ENCODE measurements at places on chromosomes 5 and 9.
A peak's percentile ranks its signal among the peaks of the same experiment; 100 is the strongest.

GRCh38 chr5:154358516-154359220, 87.1 kb upstream of the SAP30L start:
- DNase-seq = no peak

DNA sequence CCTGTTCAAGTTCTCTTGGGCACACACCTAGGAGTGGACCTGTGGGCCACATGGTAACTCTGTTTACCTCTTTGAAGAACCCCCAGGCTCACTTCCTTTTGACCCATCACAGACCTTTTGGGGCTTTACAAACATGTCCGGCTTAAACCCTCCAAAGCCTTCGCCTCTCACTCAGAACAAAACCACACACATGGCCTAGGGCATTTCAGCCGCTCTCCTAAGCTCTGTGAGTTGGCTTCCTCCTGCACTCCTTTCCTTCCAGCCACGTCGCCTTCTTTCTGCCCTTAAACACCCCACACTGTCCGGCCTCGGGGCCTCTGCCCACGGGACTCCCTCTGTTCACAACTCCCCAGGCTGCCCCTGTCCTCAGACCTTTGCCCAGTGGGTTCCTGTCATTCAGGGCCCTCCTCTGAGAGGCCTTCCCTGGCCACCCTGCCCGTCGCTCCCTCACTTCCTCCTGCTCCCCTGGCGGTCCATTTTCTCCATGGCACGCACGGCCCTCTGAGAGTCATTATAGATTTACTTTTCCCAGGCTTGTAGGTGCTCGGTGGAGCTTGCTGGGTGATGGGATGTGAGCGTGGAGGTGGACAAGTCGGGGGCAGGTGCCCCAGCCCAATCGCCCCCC, 1.9 kb downstream of the DOK3 start:
- no peak for DNase-seq

GRCh38 chr5:40258222-40258621, 421.5 kb upstream of the PTGER4 start:
- no peak for DNase-seq

DNA sequence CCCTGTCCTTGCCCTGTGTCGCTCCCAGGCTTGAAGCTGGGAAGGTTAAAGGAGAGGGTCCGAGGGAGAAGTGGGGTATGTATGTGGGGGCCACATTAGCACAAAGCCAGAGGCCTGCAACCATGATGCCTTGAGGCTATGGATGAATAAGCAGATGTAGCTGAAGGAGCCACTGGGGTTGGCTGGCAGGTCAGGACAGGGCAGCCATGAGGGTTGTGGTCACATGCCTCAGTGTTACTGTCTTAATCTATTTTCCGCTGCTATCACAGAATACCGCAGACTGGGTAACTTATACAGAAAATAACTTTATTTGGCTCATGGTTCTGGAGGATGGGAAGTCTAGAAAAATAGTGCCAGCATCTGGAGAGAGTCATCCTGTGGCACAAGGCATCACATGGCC, 9.2 kb upstream of the GRHPR start:
- no peak for DNase-seq

GRCh38 chr9:5269249-5269715, 35.2 kb downstream of the RLN2 start:
- DNase-seq = no peak

DNA sequence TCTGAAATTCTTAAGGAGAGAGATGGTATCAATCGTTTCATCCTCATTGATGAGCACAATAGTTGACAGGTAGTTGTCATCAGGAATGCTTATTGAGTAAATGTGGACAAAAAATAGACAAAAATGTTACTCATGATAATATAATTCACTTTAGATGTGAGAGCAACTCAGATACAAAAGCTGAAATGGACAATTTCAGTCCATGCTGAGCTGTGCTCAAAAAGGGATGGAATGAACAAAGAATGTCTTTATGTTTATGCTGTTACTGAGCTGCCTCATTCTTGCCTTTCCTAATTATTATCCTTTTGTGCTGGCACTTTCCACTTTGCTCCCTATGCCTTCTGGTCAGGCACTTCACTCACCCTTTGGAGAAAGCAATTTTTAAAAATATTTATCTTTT, 49.5 kb downstream of the JAKMIP2 start:
- no peak for DNase-seq

DNA sequence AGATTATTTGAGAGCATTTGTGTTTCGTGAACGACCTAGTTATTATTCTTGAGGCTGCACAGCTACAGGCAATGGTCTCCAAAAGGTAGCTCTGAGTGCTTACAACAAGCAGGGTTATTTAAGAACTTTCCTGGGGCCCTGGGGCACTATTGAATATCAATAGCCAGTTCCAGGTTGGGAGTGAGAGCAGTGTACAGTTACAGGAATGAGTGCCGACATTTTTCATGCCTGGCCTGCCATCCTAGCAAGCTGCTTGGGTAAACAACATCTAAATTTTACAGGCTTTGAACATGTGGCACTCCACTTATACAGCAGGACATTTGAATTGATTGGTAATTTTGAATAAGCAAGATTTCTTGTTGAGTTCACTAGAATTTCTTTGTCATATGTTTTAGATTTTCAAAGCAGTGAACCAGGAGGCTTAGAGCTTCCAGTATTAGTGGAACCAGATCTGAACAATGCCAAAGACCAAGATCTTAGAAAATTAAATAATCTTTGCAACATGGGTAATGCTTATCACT, 171.9 kb upstream of the GDNF start:
- no peak for DNase-seq

DNA sequence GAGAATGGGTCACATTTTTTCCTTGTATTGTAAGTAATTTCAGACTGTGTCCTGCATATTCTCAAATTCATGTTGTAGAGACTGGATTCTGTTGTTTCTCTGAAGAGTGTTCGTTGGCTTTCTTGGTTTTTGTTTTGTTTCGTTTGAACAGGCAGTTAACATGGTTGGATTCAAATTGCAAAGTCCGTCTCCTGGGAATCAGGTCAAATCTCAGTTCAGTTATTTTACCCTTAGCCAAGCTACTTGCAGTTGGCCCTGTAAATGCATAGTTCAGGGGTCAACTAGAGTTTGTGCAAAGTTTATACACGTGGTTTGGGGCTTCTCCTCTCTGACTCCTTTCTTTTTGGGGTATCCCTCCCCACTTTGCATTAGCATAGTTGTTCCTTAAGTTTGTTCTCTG, 21.7 kb upstream of the FBXW11 start:
- DNase-seq = no peak

GRCh38 chr9:117516676-117517632, 102.1 kb upstream of the ASTN2 start:
- no peak for DNase-seq

DNA sequence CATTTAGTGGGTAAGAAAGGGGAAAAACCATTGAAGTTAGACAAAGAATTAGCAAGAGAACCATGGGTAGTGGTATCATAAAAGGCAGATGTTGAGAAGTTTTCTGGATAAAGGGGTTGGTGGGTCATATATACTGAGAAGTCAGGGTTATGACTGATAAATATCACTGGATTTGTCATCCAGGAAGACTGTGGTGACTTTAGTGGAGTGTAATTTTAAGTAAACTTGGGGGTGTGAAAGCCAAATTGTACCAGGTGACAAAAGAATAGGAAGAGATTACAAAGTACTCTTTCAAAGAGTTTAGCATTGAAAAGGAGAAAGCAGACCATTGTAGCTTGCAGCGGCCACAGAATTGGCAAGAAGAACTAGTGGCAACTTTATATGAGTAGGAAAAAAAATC, 315.2 kb upstream of the DMAC1 start:
- no peak for DNase-seq

DNA sequence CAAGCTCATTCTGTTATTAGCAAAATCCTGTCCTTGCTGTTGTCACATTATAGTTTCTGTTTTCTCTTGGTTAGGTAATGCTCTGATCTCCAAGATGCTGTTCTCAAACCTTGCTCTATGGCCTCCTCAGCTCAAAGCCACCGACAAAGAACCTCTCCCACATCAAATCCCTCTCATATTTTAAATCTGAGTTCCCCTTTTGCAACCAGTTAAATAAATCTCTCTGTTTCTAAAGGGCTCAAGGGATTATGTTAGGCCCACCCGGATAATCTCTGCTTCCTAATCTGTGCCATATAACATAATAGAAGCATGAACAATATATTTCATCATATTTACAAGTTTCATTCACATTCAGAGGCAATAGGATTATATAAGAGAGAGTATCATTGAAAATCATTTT, 286.0 kb downstream of the CYLC2 start:
- no peak for DNase-seq

- peak; percentile 75 for DNase-seq
These were observed 129.9 kb downstream of the TLE4 start for GRCh38 chr9:79701651-79702050.

- peak; percentile 67 for DNase-seq
These were observed 43.1 kb downstream of the NDFIP1 start for GRCh38 chr5:142151436-142152383.

Measured in OCI-M1 (cell line).